ENCODE measurements at places on chromosomes 1 and 21. TPM values are rescaled to one million over a fixed set of nuclear protein-coding genes. Genes with fewer than 3 reads are reported as not detected.

Gene PLEKHN1
- total RNA-seq, result 0.37 TPM

Gene MPL
- not detected for total RNA-seq

Gene PRRX1
- 0.17 TPM for total RNA-seq

Gene RHBG
- total RNA-seq, result not detected

Gene FBXO2
- 1.7 TPM for total RNA-seq

Gene GBP3
- total RNA-seq, result 33.6 TPM

Gene LIPI
- total RNA-seq, result not detected

Gene CYP2J2
- not detected for total RNA-seq

Gene TSPAN2
- total RNA-seq, result 1.3 TPM
